Right atrium auricular region (tissue), 2 donors: ENCODE measurements at places on chromosomes 5 and 9. TPM values are rescaled to one million over a fixed set of nuclear protein-coding genes. Genes with fewer than 3 reads are reported as not detected.
A peak's percentile ranks its signal among the peaks of the same experiment; 100 is the strongest.

DNA sequence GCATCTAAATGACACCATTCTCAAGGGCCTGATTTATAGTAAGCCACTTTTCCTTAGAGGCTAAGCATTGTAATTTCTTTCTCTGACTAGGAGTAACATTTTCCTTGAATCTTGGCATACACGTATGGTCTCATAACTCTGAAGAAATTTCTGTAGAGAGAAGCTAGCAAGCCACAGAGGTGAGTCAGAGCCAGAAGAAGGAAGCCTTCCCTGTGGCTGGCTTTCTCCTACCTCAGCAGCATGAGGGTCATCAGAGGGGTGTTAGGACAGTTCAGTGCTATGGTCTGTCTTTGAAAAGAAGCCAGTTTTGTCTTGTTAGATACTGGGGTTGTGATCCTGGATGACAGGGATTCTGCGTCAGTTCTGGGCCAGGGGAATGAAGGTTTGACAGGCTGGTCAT lies 3.2 kb downstream of the SNX30 start:
- no peak for DNase-seq

DNA sequence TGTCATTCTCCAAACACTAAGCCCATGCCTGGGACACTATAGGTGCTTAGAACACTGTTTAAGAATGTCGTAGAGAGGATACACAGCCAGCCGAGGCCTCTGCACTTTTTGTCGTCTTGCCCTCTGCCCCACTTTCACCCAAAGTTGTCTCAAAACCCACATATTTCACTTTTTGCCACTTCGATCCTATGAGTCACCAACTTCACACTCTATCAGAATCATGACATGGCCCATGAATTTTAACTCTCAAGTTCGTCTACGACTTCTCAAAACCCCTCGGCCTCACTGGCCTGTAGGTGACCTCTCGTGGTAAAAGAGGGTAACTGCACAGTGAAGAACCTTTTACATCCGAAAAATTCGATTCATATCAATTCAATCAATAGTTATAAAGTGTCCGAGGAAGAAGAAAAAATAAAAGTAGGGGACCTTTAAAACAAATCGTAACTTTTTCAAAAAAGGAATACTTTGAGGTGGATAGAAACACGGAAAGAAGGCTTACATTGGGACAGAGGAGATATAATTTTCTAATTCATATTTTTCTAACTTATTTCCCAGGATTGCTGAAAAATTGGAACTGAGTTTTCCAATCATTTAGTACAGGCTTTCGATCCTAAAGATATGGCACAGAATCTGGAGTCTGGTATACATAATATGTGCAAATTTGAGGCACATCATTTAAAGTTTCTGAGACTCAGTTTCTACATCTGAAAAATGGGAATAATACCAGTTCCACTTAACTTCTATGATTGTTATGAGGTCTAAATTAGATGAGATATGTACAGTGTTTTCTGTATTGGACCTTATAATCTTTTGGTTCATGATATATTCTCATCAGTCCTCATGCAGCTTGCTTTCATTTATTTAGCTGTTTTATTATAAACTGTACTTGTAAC lies 122.6 kb downstream of the APBA1 start:
- no peak for DNase-seq

Gene ENC1
- total RNA-seq: 18.5 TPM

Gene SMIM33
- not detected for total RNA-seq

Gene HTR1A
- not detected for total RNA-seq

- no peak for DNase-seq
These were observed 113.0 kb downstream of the FRMD3 start for GRCh38 chr9:83425240-83425639.

- DNase-seq: no peak
These were observed 64.8 kb upstream of the PLCXD3 start for GRCh38 chr5:41575110-41575779.

- no peak for DNase-seq
These were observed 75.8 kb downstream of the FGF18 start for GRCh38 chr5:171495122-171495700.

GRCh38 chr5:9348401-9348996 lies 197.4 kb downstream of the SEMA5A start:
- no peak for DNase-seq

GRCh38 chr9:70679845-70680244 lies 265.4 kb upstream of the KLF9 start:
- DNase-seq: no peak

DNA sequence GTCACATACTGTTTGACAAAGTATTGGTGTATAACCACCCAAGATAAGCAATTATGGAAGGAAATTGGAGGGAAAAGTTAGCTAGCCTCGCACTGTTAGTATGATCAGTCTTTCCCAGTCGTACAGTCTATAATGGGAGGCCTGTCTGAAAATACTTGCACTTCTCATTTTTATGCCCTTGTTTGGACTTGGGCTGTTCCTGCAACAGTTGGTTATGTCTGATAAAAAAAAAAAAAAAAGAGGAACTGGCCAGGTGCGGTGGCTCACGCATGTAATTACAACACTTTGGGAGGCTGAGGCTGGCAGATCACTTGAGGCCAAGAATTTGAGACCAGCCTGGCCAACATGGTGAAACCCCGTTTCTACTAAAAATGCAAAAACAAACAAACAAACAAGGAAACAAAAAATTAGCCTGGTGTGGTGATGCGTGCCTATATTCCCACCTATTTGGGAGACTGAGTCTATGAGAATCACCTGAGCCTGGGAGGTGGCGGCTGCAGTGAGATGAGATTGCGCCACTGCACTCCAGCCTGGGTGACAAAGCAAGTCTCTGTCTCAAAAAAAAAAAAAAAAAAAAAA lies 58.3 kb upstream of the ANKRD33B start:
- no peak for DNase-seq

DNA sequence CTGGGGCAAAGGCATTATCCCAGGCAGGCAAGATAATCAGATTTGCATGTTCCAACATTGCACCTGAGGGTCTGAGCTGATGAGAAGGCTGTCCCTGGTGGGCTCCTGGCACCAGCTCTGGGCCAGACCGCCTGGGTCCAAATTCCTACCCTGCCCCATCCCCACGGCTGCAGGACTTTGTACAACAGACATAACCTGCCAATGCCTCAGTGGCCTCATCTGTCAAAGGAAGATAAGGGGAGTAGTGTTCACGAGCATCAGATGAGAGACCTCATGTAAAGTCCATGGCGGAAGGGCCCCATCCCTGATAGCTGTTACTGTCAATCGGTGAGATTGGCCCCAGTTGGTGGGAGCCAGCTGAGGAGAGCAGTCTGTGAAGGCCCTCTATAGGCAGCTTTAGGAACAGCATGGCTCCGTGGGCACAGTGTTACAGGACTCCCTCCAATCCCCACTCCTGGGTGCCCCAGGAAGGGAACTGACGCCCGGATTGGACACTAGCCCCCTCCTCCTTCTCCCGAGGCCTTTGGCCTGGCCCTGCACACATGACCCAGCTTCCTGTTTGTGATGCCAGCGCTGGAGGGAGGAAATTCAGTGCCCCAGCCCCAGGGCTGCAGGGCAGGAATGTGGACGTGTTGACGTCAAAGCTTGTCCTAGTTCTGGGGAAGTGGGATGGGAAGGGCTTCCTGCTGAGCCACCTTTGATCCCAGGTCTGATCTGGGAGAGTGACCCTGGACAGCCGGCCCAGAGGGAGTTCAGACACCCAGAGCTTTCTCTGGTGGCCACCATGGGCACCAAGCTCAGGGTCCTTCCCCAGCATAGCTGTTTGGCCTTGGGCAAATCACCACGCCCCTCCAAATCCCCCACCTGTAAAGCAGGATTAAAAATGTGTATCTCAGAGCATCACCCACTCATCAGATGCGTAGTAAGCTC lies 56.2 kb downstream of the DUSP1 start:
- peak; percentile 92 for DNase-seq

Gene DRD1
- not detected for total RNA-seq

DNA sequence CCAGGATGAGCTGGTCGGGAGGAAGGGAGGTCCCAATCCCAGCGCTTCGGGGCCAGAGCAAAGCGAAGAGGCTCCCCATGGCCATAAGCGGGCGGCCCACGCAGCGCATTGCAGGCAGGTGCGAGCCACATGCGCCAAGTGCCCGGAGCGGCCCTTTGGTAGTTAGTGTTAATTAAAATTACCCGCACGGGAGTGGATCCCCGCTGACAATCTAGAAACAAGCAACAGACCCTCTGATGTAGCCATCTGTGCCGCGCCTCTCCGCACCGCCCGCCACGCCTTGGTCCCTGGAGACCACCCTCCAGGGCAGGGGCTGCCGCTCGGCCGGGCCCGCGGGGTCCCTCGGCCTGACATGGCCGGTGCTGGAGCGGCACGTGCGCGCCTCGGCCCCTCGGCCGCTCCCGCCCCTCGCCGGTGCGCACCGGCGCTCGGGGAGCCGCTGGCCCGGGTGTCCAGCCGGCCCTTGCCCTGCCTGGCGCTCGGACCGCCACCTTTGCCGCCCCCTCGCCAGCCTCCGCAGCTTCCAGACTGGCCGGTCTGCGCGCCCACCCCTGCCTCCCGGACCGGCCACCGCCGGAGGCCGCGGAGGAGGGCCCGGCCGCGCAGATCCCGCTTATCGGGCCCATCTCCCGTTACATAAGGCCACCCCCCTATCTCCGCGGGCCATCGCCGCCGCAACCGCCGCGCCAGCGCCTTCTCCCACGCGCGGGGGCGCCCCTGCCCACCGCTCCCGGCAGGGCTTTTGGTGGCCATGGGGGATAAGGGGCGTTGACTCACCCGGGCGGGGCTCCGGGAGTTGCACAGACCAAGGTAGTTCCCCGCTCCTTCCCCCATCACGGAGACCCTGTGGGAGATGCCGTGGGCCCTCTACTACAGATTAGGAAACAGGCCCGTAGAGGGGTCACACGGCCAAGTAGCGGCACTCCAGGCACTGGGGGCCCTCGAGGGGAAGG lies 1.9 kb upstream of the IL13 start:
- no peak for DNase-seq

Gene RAD17
- total RNA-seq: 17.9 TPM

- no peak for DNase-seq
These were observed 134.9 kb downstream of the MRPS30 start for GRCh38 chr5:44943647-44944046.

Gene TEK
- 30.7 TPM for total RNA-seq

GRCh38 chr9:116355153-116355921 lies 201.7 kb downstream of the PAPPA start:
- peak; percentile 60 for DNase-seq

Gene RETREG1
- total RNA-seq: 180 TPM

GRCh38 chr5:104178829-104179456 lies 616.4 kb upstream of the NUDT12 start:
- peak; percentile 63 for DNase-seq

DNA sequence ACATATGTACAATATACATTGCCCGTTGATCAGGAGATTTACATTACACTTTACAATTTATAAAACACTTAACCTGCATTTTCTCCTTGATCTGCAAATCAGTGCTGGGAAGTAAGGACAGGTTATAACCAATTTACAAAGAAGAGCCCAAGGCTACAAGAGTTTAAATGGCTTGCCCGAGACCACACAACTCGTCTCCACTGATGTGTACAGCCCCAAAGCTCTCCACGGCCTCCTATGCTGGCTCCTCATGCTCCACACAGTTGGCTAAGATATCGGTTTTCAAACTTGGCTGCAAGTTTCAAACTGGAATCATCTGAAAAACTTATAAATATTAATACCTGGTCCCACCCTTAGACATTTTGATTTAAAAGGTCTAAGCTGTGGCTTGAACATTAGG lies 10.3 kb downstream of the ACTL7B start:
- no peak for DNase-seq

DNA sequence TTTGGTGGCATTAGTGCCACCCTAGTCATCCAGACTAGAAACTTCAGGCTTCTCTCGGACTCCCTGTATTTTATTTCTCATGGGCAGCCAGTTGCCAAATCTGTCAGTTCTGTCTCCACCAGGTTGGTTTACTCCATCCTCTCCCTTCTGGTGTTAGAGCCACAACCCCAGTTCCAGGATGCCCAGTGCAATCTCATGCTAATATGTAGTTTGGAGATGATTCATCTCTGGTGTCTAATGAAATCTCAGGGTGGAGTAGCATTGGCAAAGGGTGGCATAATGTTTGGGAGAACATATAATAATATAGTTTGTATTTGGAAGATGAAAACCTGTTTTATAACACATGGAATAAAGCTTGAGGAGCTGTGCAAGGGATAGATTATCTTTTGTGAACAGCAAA lies 30.2 kb downstream of the SLC46A2 start:
- DNase-seq: no peak

DNA sequence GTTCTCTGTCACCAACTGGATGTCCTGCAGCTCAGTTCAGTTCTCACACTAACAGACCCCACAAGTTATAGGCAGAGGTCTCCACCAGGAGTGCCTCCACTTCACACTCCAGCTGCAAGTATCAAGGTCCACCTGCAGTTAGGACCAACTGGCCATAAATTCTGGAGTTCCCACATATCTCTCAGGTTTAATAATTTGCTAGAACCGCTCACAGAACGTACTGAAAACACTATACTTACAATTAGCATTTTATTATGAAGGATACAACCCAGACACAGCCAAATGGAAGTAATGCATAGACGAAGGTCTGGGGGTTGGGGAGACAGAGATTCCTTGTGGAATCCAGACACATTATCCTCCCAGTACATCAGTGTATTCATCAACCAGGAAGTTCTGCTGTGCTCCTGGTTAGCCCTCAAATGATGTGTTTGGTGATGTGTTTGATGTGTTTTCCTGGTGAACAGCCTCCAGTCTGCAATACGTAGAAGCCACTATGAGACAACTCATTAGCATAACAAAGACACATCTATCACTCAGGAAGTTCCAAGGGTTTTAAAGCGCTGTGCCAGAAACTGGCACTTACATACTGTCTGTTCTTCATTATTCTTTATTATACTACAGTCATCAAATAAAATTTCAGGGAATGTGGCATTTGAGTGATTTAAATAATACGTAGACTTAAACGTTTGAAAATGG lies 25.4 kb downstream of the OGN start:
- DNase-seq: no peak

Gene IFNA13
- not detected for total RNA-seq

DNA sequence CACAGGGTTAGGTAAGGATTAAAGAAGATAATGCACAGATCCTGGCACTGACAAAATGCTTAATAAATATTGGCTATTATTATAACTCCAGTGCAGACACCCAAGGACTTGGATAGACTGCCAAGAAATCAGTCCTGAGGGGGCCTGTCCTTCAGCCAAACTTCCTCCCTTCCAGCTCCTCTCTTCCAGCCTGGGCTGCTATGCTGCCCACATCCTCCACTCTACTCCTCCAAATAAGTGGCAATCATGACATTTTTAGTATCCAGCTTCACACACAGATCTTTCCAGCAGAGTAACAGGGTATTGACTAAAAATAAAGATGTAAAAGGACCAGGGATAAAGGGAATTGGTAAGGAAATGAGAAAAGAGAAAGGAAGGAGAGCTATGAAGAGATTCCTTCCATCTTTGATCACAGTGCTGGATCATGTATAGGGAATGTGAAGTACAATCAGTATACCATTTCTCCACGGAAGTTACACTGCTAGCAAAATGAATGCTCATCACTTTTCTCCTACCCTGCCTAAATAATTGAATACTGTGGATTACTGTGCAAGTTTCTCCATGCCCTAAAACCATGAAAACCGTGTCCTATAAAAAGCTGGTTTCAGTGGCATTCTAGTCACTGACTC lies 136.0 kb upstream of the OSMR start:
- no peak for DNase-seq

Gene SHOC1
- total RNA-seq: not detected
